ENCODE measurements at places on chromosomes 12 and 14.

DNA sequence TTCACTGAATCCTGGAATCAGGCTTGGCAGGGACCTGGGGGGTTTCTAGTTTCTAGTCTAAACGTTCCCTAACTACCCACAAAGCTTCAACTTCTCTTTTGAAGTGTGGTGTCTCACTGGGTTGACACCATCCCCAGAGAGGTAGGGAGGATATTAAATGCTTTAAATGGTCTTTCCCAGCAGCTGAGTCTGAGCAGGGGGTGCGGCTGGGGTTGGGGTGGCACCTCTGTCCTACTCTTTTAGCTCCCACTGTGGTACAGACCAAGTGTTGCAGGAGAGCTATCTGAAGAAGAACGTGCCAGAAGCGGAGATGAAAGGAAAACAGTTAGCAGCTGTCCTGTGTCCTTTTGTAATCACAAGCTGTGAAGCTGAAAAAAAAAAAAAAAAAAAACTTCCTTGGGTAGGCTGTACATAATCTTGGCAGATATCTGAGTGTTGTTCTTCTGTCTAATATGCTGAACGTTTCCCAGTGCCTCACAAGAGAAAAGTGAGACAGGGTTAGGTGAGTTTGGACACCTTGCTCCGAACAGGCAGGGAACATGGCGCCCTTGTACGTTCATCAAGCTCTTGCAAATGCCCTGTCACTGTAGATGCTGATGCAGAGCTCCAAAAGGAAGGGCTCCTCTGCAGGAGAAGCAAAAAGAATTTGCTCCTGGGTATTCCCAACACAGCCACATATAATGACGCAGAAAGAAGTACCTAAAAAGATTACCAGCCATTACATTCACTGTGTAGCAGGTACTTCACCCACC lies 447.2 kb downstream of the APAF1 start:
- H3K27me3 ChIP-seq: peaks cover 2% of the 10 kb centered on the region
- H3K36me3 ChIP-seq: no peaks in the 10 kb centered on the region
- H3K4me1 ChIP-seq: no peaks in the 10 kb centered on the region
- no peak overlapping the region for H3K4me3 ChIP-seq

DNA sequence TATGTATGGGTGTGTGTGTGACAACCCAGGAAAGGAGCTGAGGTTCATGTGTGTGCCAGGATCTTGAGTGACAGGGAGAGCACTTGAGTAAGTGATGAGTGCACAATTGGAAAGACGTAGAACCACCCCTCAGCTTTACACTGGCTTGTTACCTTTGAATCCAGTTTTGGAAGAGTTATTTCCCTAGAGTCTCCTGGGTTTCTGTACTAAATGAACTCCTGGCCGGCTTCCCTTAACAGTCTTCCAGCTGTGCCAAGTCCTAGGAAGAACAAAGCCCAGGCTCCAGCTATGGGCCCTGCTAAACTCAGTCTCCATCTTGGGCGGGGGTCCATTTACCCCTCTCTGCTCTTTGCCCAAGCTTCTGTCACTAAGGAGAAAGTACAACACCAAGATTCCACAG lies 19.7 kb upstream of the NR1H4 start:
- peaks cover 10% of the 10 kb centered on the region for H3K27me3 ChIP-seq
- no peak overlapping the region for H3K4me3 ChIP-seq
- H3K4me1 ChIP-seq: no peaks in the 10 kb centered on the region
- no peak for DNase-seq
- H3K27ac ChIP-seq: no peak overlapping the region
- H3K36me3 ChIP-seq: no peaks in the 10 kb centered on the region

GRCh38 chr12:100959481-100959880 lies 164.9 kb downstream of the ANO4 start:
- H3K4me1 ChIP-seq: no peaks in the 10 kb centered on the region
- H3K36me3 ChIP-seq: no peaks in the 10 kb centered on the region
- no peaks in the 10 kb centered on the region for H3K27me3 ChIP-seq
- no peak for DNase-seq

- H3K4me3 ChIP-seq: no peak overlapping the region
- H3K27ac ChIP-seq: no peak overlapping the region
- H3K4me1 ChIP-seq: no peaks in the 10 kb centered on the region
- H3K36me3 ChIP-seq: peaks cover 74% of the 10 kb centered on the region
- DNase-seq: no peak
Measured at GRCh38 chr14:77344377-77344996, 23.7 kb downstream of the GSTZ1 start.

GRCh38 chr14:28570391-28570790 lies 196.2 kb upstream of the FOXG1 start:
- H3K36me3 ChIP-seq: no peaks in the 10 kb centered on the region
- H3K27me3 ChIP-seq: no peaks in the 10 kb centered on the region
- no peak for DNase-seq
- H3K4me1 ChIP-seq: no peaks in the 10 kb centered on the region

Measured in activated T-cell treated with anti-CD3 and anti-CD28 coated beads, Interleukin-2, amount 50 U/mL, for 24 hours (primary cell).